Stimulated activated CD4-positive, alpha-beta T cell treated with anti-CD3 and anti-CD28 coated beads, Interleukin-4, amount 100 ng/mL, for 48 hours (primary cell): ENCODE measurements at places on chromosomes 13 and 19.

DNA sequence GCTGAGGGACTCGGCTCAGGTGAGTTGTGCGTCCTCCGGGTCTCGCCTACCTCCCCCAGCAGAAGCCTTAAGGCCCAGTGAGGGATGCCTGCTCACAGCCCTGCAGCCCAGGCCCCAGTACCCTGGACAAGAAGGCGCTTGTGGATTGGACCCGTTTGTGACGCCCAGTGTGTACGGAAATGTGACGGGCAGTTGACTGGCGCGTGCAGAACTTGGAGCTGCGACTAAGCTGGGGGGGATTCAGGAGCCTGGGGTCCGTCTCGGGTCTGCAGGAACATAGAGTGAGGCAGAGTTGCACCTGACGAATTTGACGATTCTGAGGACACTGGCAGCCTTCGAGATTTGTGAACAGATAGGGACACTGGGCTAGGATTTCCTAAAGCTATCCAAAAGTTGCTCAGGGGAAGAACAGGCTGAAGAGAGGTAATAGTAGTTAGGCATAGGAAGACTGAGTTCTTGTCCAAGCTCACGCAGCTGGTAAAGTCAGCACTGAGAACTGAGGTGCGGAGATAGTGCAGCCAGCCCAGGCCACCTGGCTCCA lies 519 bp downstream of the ZNF551 start:
- no peak for DNase-seq

DNA sequence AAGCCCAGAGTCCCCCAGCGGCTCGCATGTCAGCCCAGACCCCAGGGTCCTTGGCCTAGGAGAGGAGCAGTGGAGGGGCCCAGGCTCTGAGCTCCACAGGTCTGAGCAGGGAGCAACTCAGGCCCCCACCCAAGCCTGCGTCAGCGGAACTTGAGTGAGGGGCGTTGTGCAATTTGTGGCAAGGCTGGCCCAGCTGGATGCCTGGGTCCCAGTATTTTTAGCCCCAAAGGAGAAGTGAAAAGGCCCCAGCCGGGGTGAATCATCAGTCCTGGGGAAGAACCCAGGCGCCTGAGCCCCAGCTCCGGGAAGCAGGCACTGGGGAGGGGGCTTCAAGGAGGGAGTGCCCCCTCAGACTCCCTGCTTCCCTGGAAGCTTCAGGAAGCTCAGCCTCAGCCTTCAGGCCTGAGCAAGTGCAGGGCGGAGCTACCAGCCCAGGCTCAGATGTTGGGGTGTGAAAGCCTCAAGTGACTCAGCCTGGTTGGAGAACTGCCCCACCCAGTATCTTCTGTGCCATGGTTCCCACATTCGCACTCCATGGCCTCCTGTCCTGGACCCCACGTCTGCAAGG lies 7.2 kb downstream of the MED29 start:
- DNase-seq = peak; percentile 64

DNA sequence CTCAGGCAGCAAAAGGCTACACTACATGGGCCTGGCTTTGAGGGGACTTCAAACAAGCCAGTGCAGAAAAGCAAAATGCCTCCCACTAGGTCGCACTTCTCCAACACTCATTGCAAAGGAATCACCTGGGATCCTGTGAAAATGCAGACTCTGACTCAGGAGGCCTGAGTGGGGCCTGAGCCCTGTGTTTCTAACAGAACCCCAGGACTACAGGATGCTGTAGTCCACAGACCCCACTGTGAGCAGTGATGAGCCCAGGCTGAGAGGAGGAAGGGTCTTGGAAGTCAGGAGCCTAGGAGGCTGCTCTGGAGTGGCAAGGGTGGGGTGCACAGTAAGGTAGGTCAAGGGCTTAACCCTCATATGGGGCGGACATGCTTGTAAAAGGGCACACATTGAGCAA lies 46.7 kb upstream of the SERP2 start:
- DNase-seq = no peak

- DNase-seq = no peak
Observed at GRCh38 chr19:49210108-49210900, 52.7 kb downstream of the TRPM4 start.
